ENCODE measurements at places on chromosomes 4 and X.

DNA sequence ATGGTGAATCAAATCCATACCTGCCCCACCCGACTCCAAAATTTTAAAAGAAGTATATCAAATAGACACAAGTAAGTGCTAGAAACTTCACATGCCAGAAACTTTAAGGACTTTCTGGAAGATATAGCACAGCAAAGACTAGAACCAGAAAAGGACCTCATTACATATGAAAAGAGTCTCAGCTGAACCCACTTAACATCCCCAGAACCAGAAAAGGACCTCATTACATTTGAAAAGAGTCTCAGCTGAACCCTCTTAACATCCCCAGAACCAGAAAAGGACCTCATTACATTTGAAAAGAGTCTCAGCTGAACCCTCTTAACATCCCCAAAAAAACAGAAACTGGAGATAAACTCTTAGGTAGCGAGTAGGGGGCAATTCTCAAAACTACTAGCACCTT lies 32.3 kb downstream of the STPG2 start:
- no peak for DNase-seq
- H3K27ac ChIP-seq: no peak overlapping the region
- no peak overlapping the region for H3K4me3 ChIP-seq

DNA sequence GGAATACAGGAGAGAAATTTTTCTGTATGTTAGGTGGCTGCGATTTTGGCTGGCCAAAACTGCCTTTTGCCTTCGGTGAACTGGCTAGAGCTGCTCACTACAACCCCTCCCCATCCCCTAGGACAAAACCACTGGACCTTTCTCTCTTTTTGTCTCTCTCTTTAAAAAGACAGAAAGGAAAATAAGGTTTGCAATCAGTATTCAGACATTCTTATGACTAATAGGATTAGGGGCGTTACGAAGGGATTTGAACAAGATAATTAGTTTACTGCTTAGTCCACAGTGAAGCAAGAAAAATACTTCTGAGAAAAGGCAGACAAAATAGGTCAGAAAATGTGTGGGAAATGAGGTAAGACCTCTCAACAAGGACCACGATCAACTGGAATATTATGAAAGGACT lies 180.4 kb downstream of the SLIT2 start:
- H3K27me3 ChIP-seq: no peaks in the 10 kb centered on the region
- no peak overlapping the region for H3K27ac ChIP-seq
- no peaks in the 10 kb centered on the region for H3K4me1 ChIP-seq
- H3K36me3 ChIP-seq: no peaks in the 10 kb centered on the region
- H3K4me3 ChIP-seq: no peak overlapping the region

- H3K4me1 ChIP-seq: no peaks in the 10 kb centered on the region
- H3K4me3 ChIP-seq: no peak overlapping the region
- H3K36me3 ChIP-seq: no peaks in the 10 kb centered on the region
- no peak for DNase-seq
Measured at GRCh38 chrX:132775263-132775823, 183.1 kb downstream of the HS6ST2 start.

DNA sequence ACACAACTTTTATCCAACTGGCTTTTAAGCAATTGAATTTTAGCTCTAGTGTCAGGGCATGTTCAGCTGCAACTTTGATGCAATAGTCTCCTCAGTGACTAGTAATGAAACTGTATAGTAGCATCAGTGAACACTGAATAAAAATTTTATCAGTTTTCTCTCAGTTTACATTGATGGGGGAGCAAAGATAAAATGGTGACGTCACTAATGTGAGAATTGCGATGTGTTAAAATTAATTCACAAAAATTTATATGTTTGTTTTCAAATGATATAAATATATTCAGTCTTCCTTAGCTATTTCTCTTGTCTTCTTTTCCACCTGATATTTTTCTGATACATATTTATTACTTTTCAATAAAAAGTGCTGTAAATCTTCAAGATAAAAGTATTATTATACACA lies 508.8 kb upstream of the AGA start:
- H3K27me3 ChIP-seq: no peaks in the 10 kb centered on the region
- DNase-seq: no peak
- H3K4me3 ChIP-seq: no peak overlapping the region
- H3K27ac ChIP-seq: no peak overlapping the region
- no peaks in the 10 kb centered on the region for H3K36me3 ChIP-seq
- no peaks in the 10 kb centered on the region for H3K4me1 ChIP-seq

- H3K36me3 ChIP-seq: no peaks in the 10 kb centered on the region
- no peak for DNase-seq
- no peak overlapping the region for H3K4me3 ChIP-seq
Measured at GRCh38 chrX:24426921-24427746, 38.0 kb upstream of the PDK3 start.

GRCh38 chrX:109847257-109848187 lies 114.5 kb upstream of the ACSL4 start:
- no peak overlapping the region for H3K27ac ChIP-seq
- no peak for DNase-seq
- H3K4me1 ChIP-seq: no peaks in the 10 kb centered on the region

GRCh38 chr4:140640150-140640748 lies 71.5 kb upstream of the UCP1 start:
- no peak overlapping the region for H3K27ac ChIP-seq
- no peaks in the 10 kb centered on the region for H3K27me3 ChIP-seq
- no peak for DNase-seq
- no peaks in the 10 kb centered on the region for H3K36me3 ChIP-seq
- no peaks in the 10 kb centered on the region for H3K4me1 ChIP-seq

GRCh38 chr4:83335701-83336100 lies 1.1 kb upstream of the HPSE start:
- peaks cover 34% of the 10 kb centered on the region for H3K4me1 ChIP-seq
- no peaks in the 10 kb centered on the region for H3K27me3 ChIP-seq
- H3K27ac ChIP-seq: no peak overlapping the region
- peak; percentile 31 for DNase-seq
- no peak overlapping the region for H3K4me3 ChIP-seq

- H3K4me1 ChIP-seq: peaks cover 22% of the 10 kb centered on the region
- no peak for DNase-seq
- H3K36me3 ChIP-seq: no peaks in the 10 kb centered on the region
Measured at GRCh38 chr4:1403177-1403583, 3.1 kb downstream of the NKX1-1 start.

DNA sequence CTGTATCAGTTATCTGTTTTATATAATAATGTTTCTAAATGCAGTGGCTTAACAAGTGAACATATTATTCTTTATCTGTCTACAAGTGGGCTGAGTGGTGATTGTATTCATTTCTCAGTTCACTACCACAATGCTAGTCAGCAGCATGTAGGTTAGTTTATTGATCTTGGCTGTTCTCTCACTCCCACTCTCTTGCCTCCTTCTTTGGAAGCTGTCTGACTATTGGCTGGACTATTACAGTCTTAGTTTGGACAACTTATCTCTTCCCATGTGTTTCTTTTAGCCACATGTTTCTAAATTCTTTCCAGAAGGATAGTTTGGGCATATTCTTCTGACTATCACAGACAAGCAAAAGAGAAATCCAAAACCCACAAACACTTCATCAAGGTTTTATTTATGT lies 459.5 kb upstream of the AGA start:
- no peak for DNase-seq
- no peaks in the 10 kb centered on the region for H3K36me3 ChIP-seq
- H3K4me3 ChIP-seq: no peak overlapping the region
- no peak overlapping the region for H3K27ac ChIP-seq
- no peaks in the 10 kb centered on the region for H3K4me1 ChIP-seq

DNA sequence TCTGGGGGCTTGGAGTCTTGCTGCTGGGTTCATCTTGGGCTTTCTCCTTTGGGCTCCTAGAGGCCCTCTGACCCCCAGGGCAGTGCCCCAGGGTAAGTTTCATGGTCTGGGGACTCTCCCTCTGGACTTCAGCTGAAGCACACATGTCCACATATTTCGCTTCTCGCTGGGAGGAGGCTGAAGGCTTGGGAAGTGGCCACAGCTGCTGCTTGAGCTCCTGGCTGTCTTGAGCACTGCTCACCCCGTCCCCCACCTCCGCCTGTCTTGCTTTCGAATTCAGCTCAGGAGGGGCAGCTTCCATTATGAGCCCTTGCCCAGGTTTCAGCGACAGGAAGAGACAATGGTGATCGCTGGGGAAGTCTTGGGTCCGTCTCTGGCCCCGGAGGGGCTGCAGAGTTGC lies 3.7 kb downstream of the C4orf54 start:
- no peak for DNase-seq
- no peaks in the 10 kb centered on the region for H3K4me1 ChIP-seq
- no peak overlapping the region for H3K4me3 ChIP-seq

DNA sequence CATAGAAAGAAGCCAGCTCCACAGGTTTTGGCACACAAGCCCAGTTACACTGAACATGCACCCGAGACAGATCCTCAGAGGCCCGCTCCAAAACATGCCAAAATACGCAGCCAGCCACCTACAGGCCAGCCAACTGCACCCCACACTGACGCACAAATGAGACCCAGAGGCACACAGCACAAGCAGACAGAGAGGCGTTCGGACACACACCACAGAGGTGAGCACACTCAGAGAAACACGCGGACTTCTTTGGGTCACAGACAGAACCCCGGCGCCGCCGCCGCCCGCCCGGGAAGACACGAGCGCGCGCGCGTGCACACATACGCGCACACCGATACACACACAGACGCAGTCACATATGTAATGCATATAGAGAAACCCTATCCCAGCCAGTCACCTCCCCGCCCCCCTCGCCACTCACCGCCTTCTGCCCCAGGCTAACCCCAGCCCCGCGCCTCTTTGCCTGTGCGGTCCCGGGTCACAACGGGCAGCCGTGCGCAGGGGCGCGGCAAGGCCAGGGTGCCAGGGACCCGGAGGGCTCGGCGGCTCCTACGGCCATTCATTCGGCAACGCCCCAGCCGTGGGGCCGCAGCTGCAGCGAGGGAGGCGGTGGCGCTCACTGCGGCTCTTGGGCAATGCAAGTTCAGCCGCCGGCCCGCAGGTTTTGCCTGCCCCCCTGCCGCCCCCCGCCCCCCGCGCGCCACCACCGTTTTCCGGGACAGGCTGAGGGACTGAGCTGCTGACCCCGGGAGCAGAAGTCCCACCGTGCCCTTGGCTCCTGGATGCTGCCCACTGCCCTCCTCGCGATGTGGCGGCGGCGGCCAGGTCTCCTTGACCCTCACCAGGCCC lies 553 bp downstream of the SEPTIN6 start:
- peaks cover 36% of the 10 kb centered on the region for H3K4me1 ChIP-seq
- peak; percentile 76 for DNase-seq
- H3K36me3 ChIP-seq: no peaks in the 10 kb centered on the region
- H3K27me3 ChIP-seq: no peaks in the 10 kb centered on the region

DNA sequence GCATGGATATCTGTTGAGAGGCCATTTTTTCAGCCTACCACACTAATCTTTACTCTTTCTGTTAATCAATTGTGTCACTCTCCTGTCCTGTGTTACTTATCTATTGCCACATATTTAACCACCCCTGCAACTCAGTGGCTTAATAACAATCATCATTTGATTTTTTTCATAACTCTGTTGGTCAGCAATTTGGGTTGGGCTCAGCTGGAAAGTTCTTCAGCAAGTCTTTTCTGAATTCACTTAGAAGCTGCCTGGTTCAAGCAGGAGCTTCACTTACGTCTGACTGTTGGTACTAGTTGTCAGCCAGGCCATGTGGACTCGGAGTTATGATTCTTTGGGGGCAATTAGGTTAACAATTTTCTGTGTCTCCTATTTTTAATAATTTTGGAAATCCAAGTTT lies 50.1 kb downstream of the CPE start:
- H3K27me3 ChIP-seq: no peaks in the 10 kb centered on the region
- H3K27ac ChIP-seq: no peak overlapping the region
- no peaks in the 10 kb centered on the region for H3K36me3 ChIP-seq
- no peak for DNase-seq
- H3K4me1 ChIP-seq: no peaks in the 10 kb centered on the region
- H3K4me3 ChIP-seq: no peak overlapping the region

DNA sequence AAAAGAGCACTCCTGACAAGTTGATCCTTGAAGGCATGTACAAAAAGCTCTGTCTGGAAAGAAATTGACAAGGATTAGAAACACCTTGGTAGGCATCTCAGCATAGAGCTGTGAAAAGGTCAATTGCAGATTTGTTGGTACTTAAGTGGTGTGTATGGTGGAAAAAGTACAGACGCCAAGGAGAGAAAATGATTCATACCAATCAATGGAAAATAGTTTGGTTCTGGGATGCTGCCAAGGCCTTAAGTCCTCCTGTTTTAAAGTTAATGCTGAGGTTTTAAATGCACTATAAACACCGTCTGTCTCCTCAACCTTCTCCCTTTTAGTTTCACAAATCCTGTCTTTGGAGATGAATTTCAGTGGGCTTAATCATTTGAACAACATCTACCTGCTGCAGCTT lies 524.1 kb downstream of the IL15 start:
- no peak overlapping the region for H3K27ac ChIP-seq
- no peak overlapping the region for H3K4me3 ChIP-seq
- H3K36me3 ChIP-seq: peaks cover 62% of the 10 kb centered on the region
- H3K4me1 ChIP-seq: no peaks in the 10 kb centered on the region
- no peaks in the 10 kb centered on the region for H3K27me3 ChIP-seq

GRCh38 chr4:42225286-42225685 lies 72.8 kb upstream of the BEND4 start:
- no peak overlapping the region for H3K4me3 ChIP-seq
- no peaks in the 10 kb centered on the region for H3K27me3 ChIP-seq
- H3K27ac ChIP-seq: no peak overlapping the region
- no peaks in the 10 kb centered on the region for H3K4me1 ChIP-seq

DNA sequence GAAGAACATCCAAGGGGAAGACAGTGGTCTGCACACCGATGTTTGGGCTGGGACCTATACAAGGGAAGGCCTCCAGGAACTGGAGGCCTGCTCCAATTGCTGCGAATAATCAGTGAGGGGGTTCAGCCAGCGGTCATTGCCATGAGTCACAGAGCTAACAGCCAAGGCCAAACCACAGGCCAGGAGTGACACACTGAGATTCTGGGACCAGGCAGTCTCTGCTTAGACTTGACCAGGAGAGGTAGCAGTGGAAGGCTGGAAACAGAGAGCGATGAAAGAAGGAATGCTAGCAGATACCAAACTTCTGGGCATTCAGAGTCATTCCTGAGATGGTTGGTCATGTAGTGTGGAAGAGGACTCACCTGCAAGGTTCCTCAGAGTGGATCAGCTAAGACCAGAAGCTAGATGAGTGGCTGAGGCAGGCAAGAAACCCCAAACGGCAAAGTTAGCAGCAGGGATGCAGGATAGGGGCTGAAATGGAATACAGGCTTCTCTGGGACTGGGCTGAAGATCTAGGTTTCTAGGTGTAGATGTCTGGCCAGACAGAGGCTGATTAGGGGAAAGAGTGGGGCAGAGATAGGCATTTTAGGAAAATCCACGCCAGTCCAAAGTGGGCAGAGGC lies 54.7 kb downstream of the CNGA2 start:
- no peak overlapping the region for H3K4me3 ChIP-seq
- no peak for DNase-seq
- no peaks in the 10 kb centered on the region for H3K36me3 ChIP-seq
- H3K27ac ChIP-seq: no peak overlapping the region
- no peaks in the 10 kb centered on the region for H3K4me1 ChIP-seq

Measured in CD4-positive, alpha-beta T cell (primary cell).